Activated CD8-positive, alpha-beta memory T cell treated with anti-CD3 and anti-CD28 coated beads, Interleukin-2, amount 50 U/mL, for 48 hours (primary cell): ENCODE measurements at places on chromosomes 4 and X.

GRCh38 chr4:125486351-125486750, 171.6 kb downstream of the FAT4 start:
- DNase-seq, result no peak

GRCh38 chr4:26060286-26060685, 146.3 kb downstream of the SMIM20 start:
- no peak for DNase-seq

DNA sequence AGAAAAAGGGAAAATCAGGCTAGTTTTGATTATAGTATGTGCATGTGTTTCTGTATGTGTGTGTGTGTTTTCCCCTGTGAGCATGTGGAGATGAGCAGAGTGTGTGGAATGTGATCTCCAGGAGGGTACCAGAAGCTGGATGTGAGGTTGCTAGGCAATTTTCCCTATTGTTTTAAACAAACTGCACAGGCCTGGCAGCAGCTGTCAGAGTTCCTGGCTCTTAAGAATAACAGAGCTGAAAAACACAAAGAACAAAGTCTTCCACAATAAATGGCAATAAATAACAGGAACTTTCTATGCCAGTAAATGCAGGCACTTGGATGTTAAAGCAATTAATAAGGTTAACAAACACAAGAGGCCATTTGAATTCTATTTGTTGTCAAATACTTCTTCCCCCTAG, 344.6 kb upstream of the CTSO start:
- no peak for DNase-seq

DNA sequence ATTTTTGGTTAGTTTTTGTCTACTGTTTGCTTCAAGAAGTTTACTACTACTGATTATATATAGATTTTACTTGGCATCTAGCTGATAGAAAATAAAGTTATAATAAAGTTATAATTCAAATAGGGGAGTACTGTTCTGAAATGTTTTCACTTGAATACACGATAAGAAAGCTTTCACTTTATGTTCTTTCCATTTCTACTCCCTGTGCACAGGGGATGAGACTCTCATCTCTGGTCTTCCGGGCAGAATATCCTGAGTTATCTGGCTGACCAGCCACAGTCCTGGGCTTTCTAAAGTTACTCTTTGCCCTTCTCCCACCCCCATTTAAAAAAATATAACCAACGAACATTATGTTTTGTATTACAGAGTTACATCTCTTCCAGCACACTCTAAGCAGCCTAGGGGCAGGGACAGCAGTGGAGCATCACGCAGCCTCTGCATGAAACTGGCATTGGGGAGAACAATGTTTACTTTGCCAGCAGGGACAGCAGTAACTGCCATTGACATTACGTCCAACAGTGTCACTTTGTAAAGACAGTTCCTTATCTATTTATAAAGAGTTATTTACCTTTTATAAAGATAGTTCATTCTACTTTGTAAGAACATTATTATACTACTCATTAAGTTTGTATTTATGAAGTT, 64.3 kb downstream of the METTL14 start:
- DNase-seq, result no peak

GRCh38 chr4:159685340-159686092, 582.6 kb downstream of the RAPGEF2 start:
- no peak for DNase-seq

DNA sequence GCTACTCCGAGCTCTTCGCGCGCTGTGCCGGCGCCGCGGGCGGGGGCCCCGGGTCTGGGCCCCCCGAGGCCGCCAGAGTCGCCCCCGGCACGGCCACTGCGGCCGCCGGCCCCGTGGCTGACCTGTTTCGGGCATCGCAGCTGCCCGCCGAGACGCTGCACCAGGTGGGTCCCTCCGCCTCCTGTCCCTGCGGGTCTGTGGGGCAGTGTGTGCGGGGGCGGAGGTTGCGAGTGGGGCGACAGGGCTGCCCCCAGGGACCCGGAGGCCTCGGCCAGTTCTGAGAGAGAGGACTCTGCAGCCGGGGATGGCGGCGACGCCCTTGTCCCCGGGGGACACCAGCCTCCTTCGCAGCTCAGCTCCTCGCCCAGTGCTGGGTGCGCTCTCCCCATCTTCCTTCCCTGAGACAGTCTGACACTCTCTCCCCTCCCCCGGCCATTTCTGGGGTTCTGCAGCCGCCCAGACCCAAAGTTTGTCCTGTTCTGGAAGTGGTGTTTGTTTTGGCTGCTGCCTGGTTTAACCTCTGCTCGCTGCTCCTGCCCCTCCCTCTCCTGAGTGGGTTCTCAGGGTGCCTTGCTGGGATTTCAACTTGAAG, 609 bp downstream of the REPS2 start:
- peak; percentile 46 for DNase-seq

DNA sequence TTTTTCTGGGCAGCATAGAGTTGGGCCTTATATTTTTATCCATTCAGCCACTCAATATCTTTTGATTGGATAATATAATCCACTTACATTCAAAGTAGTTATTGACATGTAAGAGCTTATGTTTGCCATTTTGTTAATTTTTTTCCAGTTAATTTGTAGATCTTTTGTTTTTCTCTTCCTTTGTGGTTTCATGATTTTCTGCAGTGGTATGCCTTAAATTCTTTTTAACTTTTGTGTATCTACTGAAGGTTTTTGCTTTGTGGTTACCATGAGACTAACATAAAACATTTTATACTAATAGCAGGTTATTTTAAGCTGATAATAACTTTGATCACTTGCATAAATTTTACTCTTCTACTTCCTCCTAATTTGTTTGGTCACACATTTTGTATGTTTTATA, 140.8 kb upstream of the GATB start:
- no peak for DNase-seq

DNA sequence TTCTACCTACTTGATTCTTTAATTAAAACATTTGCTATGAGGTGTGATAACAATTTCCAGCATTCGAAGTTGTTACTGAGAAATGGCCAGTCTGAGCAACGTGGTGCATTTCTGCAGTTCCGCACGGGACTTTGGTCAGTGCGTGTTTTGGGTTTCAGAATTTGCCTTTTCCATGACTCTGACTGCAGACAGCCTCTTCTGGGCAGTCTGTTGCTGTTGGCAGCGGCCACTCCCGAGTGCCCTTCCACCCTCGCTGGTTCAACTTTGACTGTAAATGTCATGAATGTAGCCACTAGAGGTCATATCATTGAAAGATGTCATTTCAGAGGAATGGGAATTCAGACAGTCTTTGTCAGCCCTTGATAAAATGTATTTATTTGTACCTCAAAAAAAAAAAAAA, 53.6 kb downstream of the NOP14 start:
- no peak for DNase-seq

- DNase-seq, result no peak
These were observed 67.6 kb downstream of the PDGFRA start for GRCh38 chr4:54296548-54297203.

DNA sequence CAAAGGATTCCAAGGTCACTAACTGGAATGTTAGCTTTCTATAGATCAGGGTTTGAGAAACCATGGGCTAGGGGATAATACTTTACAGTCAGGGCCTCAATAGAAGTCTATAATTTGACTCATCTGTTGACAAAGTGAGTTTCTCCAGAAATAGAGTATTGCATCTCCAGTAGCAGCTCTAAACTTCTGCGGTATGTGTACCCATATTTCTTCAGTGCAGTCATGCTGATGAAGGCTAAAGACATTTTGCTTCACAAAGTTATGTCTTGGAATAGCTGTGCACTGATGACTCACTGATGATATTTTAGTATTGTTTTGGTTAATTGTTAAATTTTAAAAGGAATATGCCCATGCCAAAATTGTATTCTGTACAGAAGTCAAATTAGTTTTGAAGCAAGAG, 464.9 kb upstream of the AMOT start:
- DNase-seq, result no peak

GRCh38 chrX:78315745-78316144, 11.7 kb downstream of the CYSLTR1 start:
- DNase-seq, result no peak

- DNase-seq, result no peak
These were observed 44.4 kb downstream of the SEL1L3 start for GRCh38 chr4:25818371-25818871.

- no peak for DNase-seq
These were observed 172.5 kb downstream of the CAMK2D start for GRCh38 chr4:113588895-113589668.

GRCh38 chr4:85598936-85599335, 124.0 kb downstream of the ARHGAP24 start:
- no peak for DNase-seq

GRCh38 chr4:95093936-95094929, 336.5 kb downstream of the BMPR1B start:
- no peak for DNase-seq
